AG08395 (cell line): ENCODE measurements at places on chromosomes 1 and 21.
A peak's percentile ranks its signal among the peaks of the same experiment; 100 is the strongest.

DNA sequence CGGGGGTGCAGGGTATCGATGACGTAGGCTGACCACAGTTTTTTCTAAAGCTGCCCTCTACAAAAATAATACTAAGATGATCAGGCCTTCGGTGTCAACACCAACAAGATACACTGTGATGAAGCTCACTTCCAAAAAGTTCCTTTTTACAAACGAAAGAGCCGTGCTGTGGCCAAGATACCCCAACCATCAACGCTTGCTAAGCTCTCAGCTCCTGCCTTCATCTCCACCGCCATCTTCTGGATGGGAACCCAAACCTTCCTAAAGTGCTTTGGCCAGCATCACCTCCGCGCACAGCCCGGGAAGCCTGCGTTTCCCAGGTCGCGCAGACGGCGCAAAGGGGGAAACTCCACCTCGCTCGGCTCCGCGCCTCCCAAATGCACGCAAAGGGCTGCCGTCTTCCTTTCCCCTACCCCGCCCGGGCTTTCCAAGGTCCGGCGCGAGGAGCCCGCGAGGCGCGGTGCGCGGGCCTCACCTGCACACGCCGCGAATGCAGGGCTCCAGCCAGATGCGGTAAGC lies 541 bp downstream of the USP48 start:
- peak; percentile 21 for DNase-seq

DNA sequence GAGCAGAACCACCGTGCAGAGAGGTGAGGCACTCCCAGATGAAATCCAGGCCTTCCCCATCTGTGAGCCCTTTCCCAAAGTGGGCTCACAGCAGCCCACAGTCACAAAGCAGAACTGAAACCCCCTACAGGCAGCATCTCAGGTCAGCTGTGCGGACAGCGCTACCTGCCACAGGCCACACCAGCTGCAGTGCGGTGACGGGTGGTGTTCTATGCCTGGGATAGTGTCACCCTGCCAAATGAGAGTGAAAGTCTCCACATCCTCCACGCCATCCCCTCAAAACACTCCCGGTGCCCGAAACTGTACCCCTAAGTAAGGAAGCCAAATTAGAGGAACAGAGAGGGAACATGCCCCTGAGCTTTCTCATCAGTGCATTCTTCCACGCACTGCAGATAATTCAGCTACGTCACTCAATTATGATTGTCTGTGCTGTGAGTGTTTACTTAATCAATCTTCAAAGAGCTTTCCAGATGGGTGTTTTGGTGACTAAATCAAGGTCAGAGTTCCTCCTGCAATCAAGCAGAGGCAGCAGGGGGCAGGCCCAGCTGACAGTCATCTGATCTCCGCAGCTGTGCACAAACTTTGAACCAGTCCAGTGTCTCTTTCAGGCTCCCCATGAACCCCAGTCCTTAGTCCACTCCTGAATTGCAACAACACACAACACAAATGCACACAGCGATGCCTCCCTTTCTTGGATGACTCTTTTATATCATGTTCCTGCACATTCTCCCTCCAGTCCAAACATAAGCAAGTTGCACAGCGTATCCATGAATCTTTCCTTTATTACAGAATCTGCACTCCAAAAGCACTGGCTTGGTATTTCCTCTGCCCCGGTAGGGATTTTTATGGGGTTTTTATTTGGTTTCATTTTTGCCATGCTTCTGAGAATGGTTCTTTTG lies 150.0 kb downstream of the TOMM20 start:
- DNase-seq = no peak

GRCh38 chr1:222413991-222414549 lies 133.8 kb downstream of the HHIPL2 start:
- DNase-seq = no peak

- DNase-seq = no peak
These were observed 644 bp downstream of the UBE4B start for GRCh38 chr1:10033359-10033845.

GRCh38 chr1:156368889-156369684 lies at the start of gene RHBG:
TSS of gene RHBG (plus strand) at chr1:156369211. CDS start at chr1:156369250, 39 bp downstream.
- no peak for DNase-seq

DNA sequence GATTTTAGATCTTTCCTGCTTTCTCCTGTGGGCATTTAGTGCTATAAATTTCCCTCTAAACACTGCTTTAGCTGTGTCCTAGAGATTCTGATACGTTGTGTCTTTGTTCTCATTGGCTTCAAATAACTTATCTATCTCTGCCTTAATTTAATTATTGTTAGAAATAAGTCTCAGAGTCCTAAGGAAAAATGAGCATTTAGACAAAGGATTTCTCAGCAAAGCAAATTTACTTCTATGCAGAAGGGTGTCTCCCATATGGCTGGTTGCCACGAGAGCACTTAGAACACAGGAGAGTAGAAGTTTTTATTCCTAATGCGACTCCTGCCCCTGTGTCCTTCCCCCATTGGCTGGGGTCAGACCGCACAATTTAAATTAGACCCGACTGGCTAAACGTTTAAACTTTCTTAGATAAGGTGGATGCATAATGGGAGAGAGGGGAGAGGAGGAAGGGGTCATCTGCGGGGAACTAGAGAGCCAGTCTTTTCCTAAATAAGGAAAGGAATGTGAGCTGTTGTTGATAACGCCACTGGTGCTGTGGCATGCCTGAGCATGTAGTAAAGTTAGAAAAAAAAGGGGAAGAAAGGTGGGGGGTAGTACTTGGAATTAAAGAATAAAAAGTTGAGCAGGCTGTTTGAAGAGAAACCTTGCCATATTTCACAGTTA lies 170.2 kb downstream of the DYRK1A start:
- no peak for DNase-seq

- DNase-seq = no peak
These were observed 43.3 kb downstream of the S100B start for GRCh38 chr21:46561445-46562090.
